NB4 (cell line): ENCODE measurements at places on chromosomes 5 and 9.

- DNase-seq = no peak
Observed at GRCh38 chr5:24320643-24321042, 324.1 kb downstream of the CDH10 start.

DNA sequence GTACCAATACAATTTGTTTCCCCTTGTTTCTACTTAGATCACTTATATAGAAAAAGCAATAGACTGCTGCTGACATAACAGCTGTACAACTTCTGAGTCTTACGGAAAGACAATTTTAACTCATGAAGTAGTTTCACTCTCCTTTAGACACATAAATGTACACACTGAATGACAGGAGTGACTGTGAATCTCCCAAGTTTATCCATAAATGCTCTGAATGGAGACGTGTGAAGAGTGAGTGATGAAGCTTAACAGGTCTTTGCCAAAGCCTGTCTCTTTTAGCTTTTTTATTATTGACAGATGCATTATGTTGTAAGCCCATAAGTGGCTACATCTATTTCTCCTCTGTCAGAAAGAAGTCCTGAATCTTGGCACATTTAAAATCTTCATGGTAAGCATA lies 265.9 kb downstream of the TRIM36 start:
- no peak for DNase-seq

GRCh38 chr5:109533751-109534272 lies 124.0 kb upstream of the PJA2 start:
- DNase-seq = no peak

DNA sequence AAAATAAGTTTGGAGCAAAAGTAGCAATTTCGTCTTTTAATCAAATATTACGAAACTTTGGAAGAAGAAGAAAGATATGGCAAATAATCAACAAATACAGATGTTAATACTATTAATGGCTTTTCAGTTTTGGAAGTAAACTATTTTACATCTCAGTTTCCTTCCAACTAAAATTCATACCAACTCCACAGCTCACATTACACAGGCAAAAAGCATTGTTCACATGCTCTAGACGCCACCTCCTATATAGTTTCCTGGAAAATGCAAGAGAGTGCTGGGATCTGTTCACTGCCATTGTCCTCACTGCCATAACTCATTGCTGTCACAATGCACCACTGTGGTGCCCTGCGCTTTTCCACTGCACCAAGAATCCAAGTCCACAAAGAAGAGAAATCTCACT lies 149.0 kb upstream of the FTMT start:
- DNase-seq = no peak

GRCh38 chr5:57383093-57383861 lies 99.3 kb downstream of the ACTBL2 start:
- peak; percentile 80 for DNase-seq

GRCh38 chr9:134765785-134766184 lies 114.8 kb upstream of the FCN2 start:
- DNase-seq = no peak

- peak; percentile 77 for DNase-seq
Observed at GRCh38 chr5:95081982-95082381, 202.9 kb downstream of the MCTP1 start.

DNA sequence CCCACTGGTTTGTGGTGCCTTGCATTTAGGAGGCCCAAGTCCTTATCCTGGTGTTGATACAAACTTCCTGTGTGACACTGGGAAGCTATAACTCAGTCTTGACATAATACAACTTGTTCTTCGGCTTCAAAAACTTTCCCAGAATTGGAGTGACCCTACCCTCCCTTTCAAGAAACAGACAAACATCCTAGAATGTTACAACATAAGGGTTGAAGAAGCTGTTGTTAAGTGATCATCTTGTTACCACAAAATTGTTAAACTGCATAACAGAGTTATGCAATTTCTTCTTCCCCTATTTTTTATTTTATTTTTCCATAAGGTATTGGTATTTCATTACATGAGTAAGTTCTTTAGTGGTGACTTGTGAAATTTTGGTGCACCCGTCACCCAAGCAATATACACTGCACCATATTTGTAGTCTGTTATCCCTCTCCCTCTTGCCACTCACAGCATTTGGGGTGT lies 21.3 kb downstream of the TLR4 start:
- DNase-seq = peak; percentile 87

DNA sequence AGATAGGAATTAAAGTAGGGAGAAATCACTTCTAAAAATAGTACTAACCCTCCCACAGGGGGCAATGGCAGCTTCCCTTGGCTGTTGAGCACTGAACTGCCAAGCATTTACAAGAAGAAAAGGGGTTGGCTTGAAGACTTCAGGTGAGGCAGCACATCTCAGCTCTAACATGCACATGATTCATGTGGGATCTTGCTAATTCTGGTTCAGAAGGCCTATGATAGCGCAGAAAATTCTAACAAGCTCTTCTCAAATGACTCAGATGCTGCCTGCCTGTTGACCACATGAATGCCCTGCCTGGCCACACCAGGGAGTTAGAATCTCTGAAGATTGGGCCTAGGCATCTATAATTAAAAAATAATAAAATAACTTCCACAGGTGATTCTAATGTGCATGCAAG lies 22.6 kb downstream of the CD180 start:
- no peak for DNase-seq

DNA sequence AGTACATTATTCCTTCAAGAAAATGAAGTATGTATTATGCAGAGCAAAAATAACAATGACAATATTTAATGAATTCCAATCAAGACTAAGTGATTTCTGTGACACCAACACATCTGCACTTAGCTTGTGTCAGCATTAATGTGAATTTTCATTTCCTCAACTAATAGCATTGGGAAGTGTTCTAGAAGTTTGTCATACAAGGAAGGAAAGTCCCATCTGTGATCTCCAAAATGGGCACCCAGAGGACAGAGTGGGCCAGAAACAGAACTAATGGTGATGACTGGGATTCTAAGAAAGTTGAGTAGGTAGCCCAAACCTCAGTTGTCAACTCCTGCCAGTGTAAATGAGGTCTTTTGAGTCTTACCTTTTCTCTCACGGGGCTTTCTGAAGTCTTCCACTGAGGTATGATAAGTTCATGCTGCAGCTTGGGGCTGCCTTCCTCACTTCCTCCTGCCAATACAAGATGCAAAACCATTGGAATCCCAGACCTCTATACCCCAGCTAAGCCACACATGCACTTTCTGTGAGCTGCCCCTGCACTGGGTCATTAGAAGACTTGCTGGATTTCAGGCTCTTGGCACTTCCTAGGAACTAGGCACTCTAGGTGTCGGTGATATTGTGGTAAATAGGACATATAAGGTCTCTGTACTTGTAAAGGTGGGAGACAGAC lies 4.9 kb downstream of the ADAM19 start:
- no peak for DNase-seq

- no peak for DNase-seq
Observed at GRCh38 chr5:56625541-56625940, 189.8 kb upstream of the MAP3K1 start.
